Inflammatory macrophage treated with lipopolysaccharide for 4 hours (primary cell): ENCODE measurements at places on chromosomes 7 and 10.
A peak's percentile ranks its signal among the peaks of the same experiment; 100 is the strongest.

- DNase-seq, result no peak
Observed at GRCh38 chr7:49563693-49564378, 209.6 kb upstream of the VWC2 start.

DNA sequence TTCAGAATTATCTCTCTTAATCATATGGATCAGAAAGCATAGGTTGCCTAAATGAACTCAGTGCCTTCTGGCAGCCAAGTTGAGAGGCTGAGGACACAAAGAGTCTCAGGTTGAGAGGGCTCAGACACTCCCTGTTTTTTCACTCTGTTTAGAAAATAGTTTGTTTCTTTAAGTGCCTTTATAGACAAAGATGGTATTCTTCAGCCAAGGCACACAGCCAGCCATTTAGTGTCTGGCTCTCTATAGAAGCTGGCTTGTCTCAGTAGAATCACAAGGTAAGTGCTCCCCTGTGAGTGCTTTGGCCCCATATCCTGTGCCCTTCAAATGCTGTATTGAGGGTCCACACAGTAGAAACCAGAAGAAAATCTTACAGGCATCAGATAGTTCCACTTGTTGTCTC lies 3.6 kb downstream of the GPR158 start:
- DNase-seq, result no peak

GRCh38 chr10:91635401-91636400 lies 2.8 kb upstream of the PPP1R3C start:
- DNase-seq, result peak; percentile 55

DNA sequence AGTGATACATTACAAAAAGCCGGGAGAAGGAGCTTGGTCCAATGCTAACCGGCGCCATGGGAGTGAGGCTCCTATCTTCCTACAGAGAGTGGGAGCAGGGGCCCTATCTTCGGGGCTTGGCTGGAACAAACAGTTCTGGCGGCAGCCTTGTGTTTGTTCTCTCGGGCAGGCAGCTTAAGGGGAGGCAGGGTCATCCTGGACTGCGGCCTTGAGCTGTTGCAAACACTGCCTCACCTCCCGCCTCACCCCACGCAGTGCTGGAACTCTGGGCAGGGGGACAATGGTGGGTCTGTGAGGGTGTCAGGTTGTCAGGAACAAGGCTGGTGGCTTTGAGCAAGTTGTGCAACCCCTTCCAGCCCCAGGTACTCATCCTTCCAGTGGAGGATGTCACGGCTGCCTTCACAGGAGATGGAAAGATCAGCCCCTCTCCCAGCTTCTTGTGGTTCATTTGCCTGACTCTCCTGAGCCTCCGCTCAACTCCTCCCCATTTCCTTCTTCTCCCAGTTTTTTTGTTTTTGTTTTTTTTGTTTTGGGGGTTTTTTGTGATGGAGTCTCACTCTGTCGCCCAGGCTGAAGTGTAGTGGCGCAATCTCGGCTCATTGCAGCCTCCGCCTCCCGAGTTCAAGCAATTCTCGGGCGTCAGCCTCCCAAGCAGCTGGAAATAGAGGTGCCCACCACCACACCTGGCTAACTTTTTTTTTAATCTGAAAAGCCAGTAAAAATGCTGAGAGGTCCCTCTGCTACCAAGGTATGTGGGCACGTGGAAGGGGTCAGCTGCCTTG lies 57.4 kb downstream of the SPOCK2 start:
- no peak for DNase-seq

- DNase-seq, result no peak
Observed at GRCh38 chr10:124425227-124425962, 6.7 kb upstream of the OAT start.

DNA sequence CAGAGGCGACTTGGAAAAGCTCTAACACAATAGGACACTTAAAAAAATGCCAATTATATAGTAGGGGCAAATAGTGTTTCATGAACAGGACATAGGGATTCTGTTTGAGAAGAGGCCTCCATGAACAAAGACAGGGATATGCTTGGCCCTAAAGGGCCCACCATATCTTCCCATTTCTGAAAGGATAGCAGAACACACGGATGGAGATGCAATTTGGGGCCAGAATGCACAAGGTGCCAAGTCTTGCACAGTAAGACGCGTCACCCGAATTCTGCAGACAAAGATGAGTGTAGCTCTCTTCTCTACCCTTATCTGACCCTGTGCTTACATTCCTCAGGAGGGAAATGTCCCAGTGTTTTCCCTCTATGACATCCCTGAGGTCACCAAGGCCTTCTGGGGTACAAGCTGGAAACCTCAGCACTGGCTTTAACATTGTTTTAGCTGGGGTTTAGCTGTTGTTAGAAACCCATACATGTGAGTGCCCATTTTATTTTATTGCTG lies 12.8 kb downstream of the PRKCQ start:
- DNase-seq, result no peak
